ENCODE measurements at places on chromosomes 2 and 18.

DNA sequence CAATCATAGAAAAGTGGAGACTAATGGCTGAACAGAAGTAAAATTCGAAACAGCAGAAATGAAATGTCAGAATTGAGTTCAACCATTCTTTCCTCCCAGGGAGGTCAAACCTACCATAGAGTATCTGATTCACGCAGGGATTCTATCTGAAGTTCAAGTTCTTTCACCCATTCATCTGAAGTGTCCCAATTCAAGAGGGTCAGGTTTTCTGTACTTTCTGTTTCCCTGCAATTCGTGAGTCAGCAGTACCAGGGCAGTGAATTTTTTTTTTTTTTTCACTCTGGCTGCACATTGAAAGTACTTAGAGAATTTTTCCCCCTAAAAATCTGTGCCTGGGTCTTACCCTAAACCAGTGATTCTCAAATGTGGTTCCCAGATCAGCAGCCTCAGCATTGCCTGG is 40.9 kb upstream of the CCDC88A start:
- no peak overlapping the region for H3K4me3 ChIP-seq
- DNase-seq: peak; percentile 32
- peaks cover 11% of the 10 kb centered on the region for H3K27me3 ChIP-seq
- no peaks in the 10 kb centered on the region for H3K36me3 ChIP-seq
- no peak overlapping the region for H3K27ac ChIP-seq
- H3K4me1 ChIP-seq: no peaks in the 10 kb centered on the region

GRCh38 chr2:239396881-239397681 is 3.7 kb downstream of the HDAC4 start:
- H3K36me3 ChIP-seq: 0 out of 2 replicates have a peak, but pooled peaks cover 4% of the 10 kb centered on the region
- H3K27me3 ChIP-seq: no peaks in the 10 kb centered on the region
- no peak for DNase-seq
- H3K4me1 ChIP-seq: peaks cover 16% of the 10 kb centered on the region
- no peak overlapping the region for H3K4me3 ChIP-seq

DNA sequence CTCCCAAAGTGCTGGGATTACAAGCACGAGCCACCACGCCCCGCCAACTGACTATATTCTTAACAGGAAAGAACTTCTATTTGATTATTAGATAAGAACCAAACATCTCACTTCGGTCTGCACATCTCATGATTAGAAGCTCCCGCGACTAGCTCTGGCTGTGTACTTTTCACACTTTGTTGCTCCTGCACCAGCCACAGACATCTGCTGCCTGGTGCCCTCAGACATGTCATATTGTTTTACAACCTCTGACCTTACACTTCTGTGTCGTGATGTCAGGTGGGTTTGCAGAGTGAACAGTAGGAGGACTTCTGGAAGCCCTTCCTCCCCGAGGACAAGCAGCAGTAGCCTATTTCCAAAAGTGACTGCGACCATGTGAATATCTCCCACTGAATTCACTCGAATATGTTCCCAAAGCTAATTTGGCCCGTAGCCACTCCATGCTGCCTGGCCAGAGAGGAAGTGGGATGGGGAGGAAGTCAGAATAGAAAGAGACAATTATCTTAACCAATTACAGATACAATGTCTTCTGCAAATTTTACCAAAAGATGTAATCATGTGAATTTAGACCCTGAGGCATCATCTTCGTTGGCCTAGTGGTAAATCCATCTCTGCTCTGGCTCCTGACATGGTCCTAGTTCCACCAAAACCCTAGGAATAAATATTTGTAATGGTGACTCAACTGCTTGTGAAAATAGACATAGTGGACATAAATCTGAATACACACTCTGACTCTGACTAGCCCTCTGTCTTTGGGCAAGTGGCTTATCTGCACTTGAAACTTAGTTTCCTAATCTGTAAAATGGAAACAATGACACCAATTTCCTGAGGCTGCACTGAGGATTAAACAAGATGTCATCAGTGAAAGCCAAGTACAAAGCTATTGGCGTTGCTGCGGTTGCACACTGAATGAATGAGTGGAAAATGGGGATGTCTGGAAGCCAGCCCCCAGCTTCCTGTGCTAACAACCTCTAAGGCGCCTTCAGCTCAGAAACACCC is 406.1 kb downstream of the LRATD1 start:
- no peak overlapping the region for H3K4me3 ChIP-seq
- H3K36me3 ChIP-seq: no peaks in the 10 kb centered on the region
- peaks cover 14% of the 10 kb centered on the region for H3K4me1 ChIP-seq
- H3K27me3 ChIP-seq: no peaks in the 10 kb centered on the region
- DNase-seq: peak; percentile 36

- DNase-seq: no peak
- peaks cover 9% of the 10 kb centered on the region for H3K4me1 ChIP-seq
- no peak overlapping the region for H3K4me3 ChIP-seq
- H3K36me3 ChIP-seq: no peaks in the 10 kb centered on the region
Observed at GRCh38 chr2:68741238-68741637, 6.6 kb downstream of the ARHGAP25 start.

DNA sequence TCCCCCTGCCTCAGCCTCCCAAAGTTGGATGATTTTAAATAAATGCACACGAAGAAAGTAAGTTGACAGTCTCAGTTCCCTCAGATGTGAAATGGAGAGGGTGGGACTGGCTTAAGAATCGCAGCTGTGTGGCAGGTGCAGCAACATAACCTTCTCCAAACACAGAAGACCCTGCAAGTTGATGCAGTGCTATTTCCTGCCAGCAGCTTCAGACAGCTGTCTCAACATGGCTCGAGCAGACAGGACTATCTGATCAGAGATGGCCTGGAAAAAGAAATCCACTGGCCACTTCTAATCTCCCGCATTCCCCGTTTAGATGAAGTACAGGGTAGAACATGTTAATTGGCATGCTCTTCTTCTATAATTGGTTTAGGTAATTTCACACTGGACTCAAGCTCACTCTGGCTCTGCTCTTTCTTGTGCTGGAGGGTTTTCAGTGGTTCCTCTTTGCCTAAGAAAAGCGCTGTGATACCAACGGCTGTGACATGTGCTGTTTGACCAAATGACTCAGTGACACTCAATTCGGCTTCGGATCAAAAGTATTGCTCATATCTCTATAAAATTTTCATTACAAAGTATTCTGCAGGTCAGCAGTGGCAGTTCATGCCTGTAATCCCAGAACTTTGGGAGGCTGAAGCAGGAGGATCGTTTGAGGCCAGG is 40.2 kb downstream of the MYOM1 start:
- H3K4me3 ChIP-seq: no peak overlapping the region
- H3K36me3 ChIP-seq: no peaks in the 10 kb centered on the region
- no peak for DNase-seq
- peaks cover 8% of the 10 kb centered on the region for H3K4me1 ChIP-seq

- no peak overlapping the region for H3K27ac ChIP-seq
- H3K27me3 ChIP-seq: no peaks in the 10 kb centered on the region
- no peaks in the 10 kb centered on the region for H3K36me3 ChIP-seq
- peaks cover 2% of the 10 kb centered on the region for H3K4me1 ChIP-seq
Observed at GRCh38 chr2:224174990-224175389, 135.9 kb upstream of the SERPINE2 start.

GRCh38 chr2:29917781-29918180 is 3.6 kb downstream of the ALK start:
- H3K27me3 ChIP-seq: peaks cover 28% of the 10 kb centered on the region
- DNase-seq: no peak
- H3K36me3 ChIP-seq: no peaks in the 10 kb centered on the region
- no peaks in the 10 kb centered on the region for H3K4me1 ChIP-seq
- no peak overlapping the region for H3K4me3 ChIP-seq

DNA sequence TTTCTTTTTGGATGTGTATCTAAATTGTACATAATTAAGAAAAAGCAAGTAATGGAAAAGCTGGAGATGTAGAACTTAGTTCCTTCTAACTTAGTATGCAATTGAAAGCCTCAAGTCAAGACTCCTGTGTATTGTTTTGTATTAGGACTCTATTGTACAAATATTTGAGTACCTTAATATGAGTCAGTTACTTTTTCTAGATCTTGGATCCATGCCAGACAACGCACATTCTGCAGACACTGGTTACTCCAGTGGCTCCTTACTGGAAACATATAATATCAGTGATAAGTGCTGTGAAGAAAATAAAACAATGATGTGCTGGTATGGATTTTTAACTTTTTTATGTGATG is 1.5 kb downstream of the SLC39A10 start:
- peak overlapping the region; percentile 96 for H3K4me3 ChIP-seq
- H3K27me3 ChIP-seq: no peaks in the 10 kb centered on the region
- H3K27ac ChIP-seq: peak overlapping the region; percentile 85

- H3K4me3 ChIP-seq: no peak overlapping the region
- H3K27me3 ChIP-seq: no peaks in the 10 kb centered on the region
- no peak for DNase-seq
- H3K36me3 ChIP-seq: no peaks in the 10 kb centered on the region
Observed at GRCh38 chr2:226916669-226917068, 80.8 kb downstream of the RHBDD1 start.

- H3K27ac ChIP-seq: no peak overlapping the region
- no peaks in the 10 kb centered on the region for H3K36me3 ChIP-seq
- peaks cover 42% of the 10 kb centered on the region for H3K27me3 ChIP-seq
- no peak overlapping the region for H3K4me3 ChIP-seq
- no peak for DNase-seq
Observed at GRCh38 chr18:32771169-32771751, 1.6 kb downstream of the KLHL14 start.

DNA sequence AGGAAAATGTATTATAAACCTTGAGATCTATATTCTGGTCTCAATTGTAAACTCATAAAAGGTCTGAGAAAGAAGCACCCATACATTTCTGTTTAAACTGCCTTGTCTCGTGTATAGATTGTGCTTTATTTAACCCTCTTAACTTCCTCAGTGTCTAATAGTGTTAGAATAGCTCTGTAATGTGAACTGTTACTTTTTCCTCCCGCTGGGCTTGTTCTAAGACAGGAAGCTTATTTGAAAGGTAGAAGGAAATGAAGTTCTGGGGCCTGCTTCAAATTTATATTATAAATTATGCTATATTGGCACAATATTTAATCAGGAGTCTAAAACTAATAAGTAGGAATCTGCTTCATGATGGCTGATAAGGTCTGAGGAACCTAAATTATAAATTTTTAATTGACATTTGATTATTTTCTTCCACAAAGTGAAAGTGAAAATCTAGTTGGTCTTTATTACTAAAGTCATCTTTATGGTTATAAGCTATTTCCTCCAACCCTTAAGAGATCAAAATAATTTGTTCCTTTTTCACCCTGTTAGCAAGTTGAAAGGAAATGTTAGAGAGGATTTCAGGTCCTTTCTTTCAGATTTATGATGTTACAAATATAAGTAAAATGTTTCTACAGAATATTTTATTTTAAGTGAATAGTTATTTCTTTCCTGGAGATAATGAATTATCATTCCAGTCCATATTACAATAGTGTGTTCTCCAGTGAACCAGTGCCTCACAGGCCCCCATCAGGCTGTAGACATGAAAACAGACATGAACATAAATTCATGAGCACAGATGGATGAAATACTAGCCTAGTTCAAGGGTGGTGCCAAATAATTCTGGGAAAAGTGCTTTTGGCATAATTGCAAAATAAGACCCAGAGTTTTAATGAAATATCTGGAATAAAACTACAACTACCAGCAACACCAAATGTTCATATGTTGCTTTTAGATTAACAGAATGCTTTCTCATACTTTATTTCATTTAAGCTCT is 7.9 kb downstream of the MFSD6 start:
- no peaks in the 10 kb centered on the region for H3K27me3 ChIP-seq
- no peak for DNase-seq
- H3K36me3 ChIP-seq: no peaks in the 10 kb centered on the region
- peaks cover 2% of the 10 kb centered on the region for H3K4me1 ChIP-seq

DNA sequence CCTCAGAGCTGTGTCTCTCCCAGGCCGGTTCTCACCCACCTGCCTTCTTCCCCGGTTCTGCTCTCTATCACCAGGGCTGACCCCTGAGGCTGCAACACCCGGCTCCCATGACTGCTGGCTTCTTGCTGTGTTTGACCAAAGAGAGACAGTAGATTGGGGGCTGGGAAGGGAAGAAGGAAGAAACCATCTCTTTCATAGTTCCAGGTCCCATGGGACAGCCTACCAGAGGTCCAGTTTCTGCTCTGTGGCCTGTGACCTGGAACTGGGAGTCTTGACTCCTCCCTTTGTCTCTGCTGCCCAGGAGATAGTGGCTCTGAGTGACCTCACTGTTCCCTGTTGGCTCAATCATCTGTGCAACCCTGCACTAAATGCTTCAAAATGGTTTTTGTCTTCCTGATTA is 38.1 kb downstream of the ALPK2 start:
- DNase-seq: no peak
- no peak overlapping the region for H3K4me3 ChIP-seq
- H3K36me3 ChIP-seq: no peaks in the 10 kb centered on the region
- peak overlapping the region; percentile 92 for H3K27ac ChIP-seq

- H3K4me1 ChIP-seq: no peaks in the 10 kb centered on the region
- H3K4me3 ChIP-seq: no peak overlapping the region
- H3K27ac ChIP-seq: no peak overlapping the region
- no peaks in the 10 kb centered on the region for H3K36me3 ChIP-seq
- DNase-seq: no peak
Observed at GRCh38 chr18:37314534-37314933, 251.1 kb downstream of the CELF4 start.

- no peaks in the 10 kb centered on the region for H3K27me3 ChIP-seq
- no peak for DNase-seq
- no peak overlapping the region for H3K27ac ChIP-seq
- H3K4me1 ChIP-seq: no peaks in the 10 kb centered on the region
Observed at GRCh38 chr2:103616891-103617290, 855.1 kb downstream of the TMEM182 start.

DNA sequence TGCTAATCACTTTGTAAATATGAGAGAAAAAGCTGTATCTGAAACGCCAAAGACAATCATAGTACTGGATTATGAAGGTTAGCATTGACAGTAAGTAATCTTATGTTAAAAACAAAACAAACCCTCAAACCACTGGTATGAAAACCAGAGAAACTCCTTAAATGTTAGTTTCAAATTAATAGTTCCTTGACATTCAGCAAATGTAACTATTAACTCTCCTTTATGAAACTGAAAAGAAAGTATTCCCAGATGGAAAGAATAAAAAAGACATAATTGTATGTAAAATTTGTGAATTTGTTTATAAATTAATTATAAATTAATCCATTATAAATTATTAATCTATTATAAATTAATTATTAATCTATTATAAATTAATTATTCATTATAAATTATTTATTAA is 12.3 kb downstream of the FASTKD1 start:
- H3K36me3 ChIP-seq: peaks cover 2% of the 10 kb centered on the region
- H3K27ac ChIP-seq: no peak overlapping the region
- H3K4me3 ChIP-seq: no peak overlapping the region
- no peaks in the 10 kb centered on the region for H3K4me1 ChIP-seq
- no peak for DNase-seq

GRCh38 chr2:181143790-181144300 is 163.4 kb downstream of the UBE2E3 start:
- no peak for DNase-seq
- no peaks in the 10 kb centered on the region for H3K27me3 ChIP-seq
- no peak overlapping the region for H3K27ac ChIP-seq
- no peaks in the 10 kb centered on the region for H3K36me3 ChIP-seq
- no peak overlapping the region for H3K4me3 ChIP-seq
- H3K4me1 ChIP-seq: no peaks in the 10 kb centered on the region

DNA sequence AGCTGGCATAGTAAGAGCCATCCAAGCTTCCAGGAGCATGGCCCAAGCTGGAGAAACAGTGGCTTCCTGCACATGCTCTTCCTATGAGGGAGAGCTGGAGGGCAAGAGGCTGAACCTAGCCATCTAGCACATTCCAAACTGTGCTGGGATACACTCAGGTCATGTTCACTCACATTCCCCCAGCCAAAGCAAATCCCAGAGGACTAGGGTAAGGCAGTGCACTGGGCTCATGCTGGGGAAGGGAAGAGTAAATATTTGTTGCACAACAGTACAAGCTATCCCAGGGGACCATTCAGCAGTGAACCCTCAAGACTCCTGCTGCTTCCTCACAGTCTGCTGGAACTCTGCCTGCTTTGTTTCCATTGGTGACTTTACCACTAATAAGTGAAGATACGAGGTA is 20.7 kb upstream of the GYPC start:
- no peaks in the 10 kb centered on the region for H3K36me3 ChIP-seq
- no peak overlapping the region for H3K4me3 ChIP-seq
- DNase-seq: no peak
- H3K4me1 ChIP-seq: no peaks in the 10 kb centered on the region
- peaks cover 14% of the 10 kb centered on the region for H3K27me3 ChIP-seq
- H3K27ac ChIP-seq: no peak overlapping the region
